Lung microvascular endothelial cell (primary cell): ENCODE measurements at places on chromosomes 11 and 22. TPM values are rescaled to one million over a fixed set of nuclear protein-coding genes. Genes with fewer than 3 reads are reported as not detected.

BIK gene
- total RNA-seq = 0.79 and 1.1 TPM in 2 replicates

LMNTD2 gene
- total RNA-seq = 1.1 and 1.4 TPM in 2 replicates

EIF3D gene
- total RNA-seq = 291 and 317 TPM in 2 replicates

RANBP1 gene
- 99.2 and 108 TPM in 2 replicates for total RNA-seq

PTPN5 gene
- not detected in 2 replicates for total RNA-seq
